ENCODE measurements at places on chromosomes 11 and 22. TPM values are rescaled to one million over a fixed set of nuclear protein-coding genes. Genes with fewer than 3 reads are reported as not detected.
A peak's percentile ranks its signal among the peaks of the same experiment; 100 is the strongest.

Gene PTPN5
- total RNA-seq: not detected

Gene SYT8
- total RNA-seq: not detected

Gene MPPED2
- not detected for total RNA-seq

Gene TTC12
- total RNA-seq: 14.5 TPM

Gene CRYBB1
- not detected for total RNA-seq

Gene CYB561A3
- 68.1 TPM for total RNA-seq

Gene SLC7A4
- total RNA-seq: not detected

DNA sequence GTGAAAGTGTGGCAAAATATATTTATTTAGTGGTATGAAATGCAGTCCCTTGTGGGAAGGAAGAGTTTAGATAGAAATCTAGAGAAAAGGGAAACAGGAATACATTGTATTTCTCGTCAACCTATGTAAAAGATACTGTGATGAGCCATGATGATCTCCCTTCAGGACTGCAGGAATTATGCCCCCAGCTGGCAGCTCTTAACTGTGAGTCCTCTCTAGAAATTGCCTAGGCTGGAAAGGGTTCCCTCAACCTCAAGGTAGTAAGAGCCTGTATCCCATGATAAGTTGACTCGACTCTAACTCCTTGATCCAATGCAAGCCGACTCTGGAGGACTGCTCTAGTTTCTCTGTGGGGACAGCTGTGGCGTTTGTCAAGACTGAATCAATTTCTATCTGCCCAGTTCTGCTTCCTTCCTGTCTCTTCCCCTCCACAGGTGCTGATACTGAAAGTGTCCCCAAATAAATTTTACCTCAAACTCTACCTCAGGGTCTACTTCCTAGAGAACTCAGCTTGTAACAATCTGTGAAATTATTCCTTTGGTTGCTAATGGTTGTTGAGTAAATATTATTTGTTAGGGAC, 897.3 kb downstream of the METTL15 start:
- DNase-seq: no peak

DNA sequence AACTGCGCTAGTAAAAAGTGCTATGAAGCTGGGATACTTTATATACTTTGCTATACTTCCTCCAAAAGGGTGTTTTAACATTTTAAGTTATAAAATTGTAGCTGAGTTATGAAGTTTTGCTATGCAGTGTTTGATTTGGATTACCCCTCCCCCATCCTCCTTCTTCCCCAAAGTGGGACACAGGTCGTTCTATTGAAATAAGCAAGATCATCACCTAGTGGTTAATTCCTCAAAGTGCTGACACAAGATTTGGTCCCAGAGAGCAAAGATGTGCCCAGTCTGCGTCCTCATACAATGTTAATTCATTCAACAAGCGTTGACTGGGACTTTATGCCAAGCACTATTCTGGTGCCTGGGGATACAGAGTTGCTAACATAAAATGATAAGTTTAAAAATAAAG, 78.5 kb downstream of the SPON1 start:
- DNase-seq: no peak

- no peak for DNase-seq
Observed at GRCh38 chr11:109819410-109819809, 273.8 kb upstream of the ZC3H12C start.

DNA sequence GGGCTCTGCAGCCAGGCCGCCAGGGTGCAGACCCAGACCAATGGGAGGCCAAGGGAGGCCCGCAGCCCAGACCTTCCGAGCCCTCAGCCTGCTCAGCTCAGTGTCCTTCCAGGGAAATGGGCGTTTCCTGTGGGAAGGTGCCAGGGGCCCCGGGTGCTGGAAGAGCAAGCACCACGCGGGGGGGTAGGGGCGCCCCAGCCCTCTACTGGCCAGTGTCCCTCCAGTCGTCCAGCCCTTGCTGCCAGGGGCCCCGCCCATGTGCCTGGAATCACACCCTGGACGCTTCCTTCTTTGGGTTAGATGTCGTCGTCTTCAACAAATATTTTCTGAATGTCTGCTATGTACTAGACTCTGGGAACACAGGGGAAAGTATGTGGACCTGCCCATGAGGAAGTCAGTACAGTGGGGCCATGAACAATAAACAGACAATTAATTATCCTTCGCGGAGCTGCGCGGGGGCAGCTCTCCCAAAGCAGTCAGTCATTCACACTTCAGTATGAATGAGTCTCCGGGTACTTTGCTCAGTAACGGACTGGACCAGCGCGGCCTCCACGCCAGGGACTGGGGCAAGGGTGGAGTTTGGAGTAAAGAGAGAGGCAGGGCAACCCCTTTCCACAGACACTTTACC, 60.2 kb downstream of the CDKN1C start:
- DNase-seq: no peak

DNA sequence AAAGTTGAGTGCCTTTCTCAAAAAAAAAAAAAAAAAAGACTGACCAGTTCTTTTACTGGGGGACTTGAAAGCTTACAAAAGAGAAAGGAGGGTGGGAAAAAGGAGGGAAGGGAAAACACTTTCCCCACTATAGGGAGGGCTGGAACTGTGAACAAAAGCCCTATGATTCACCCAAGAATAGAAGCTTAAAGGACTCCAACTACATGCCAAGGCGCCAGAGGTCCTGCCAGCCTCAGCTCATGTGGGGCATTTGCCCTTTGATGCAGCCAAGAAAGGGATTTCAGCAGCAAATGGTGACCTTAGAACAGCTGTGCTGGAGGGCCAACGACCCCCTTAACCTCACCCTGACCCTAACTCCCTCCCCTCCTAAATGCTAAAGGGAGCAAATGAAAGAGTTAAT, 160.0 kb downstream of the NTM start:
- DNase-seq: no peak

DNA sequence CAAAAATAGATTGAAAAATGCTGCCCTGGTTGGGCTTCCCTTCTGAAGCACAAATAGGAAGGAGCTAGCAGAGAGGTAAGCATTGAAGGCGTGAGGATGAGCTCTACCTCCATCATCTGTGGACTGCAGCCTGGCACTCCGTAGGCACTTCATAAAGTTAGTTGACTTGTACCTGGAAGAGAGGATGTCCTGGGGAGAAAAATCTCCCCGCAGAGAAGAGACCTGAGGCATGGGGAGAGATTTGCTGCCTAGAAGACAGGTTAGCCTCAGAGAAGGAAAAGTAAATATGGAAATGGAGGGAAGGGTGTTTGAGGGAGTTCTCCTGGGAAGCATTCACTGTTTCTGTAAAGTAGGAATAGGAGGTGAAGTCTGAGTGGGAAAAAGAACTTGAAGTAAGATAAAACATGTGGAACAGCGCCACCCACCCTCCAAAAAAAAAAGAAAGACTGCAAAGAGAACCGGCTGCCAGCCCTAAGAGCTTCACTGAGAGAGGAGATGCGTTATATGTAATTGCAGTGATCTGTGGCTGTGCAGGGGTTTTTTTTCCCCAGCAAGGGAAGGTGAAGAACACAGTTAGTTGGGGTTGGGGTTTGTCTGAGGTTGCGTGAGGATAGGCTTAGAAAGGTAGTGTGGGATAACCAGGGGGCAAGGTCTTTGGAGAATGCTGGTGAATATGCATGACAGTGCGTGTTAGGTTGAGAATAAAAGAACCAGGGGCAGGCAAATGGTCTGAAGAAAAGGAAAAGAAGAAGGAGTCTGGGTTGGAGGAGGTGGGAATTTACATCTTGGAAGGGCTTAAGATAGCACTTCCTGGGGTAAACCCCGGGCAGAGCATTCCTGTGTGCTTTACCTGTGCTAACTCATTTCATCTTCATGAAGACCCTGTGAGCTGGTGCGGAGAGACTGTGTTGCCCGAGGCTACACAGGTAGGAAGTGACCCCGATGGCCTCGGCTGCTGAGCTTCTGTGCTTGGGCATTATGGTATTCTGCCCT, 16.0 kb downstream of the TNRC6B start:
- peak; percentile 45 for DNase-seq

DNA sequence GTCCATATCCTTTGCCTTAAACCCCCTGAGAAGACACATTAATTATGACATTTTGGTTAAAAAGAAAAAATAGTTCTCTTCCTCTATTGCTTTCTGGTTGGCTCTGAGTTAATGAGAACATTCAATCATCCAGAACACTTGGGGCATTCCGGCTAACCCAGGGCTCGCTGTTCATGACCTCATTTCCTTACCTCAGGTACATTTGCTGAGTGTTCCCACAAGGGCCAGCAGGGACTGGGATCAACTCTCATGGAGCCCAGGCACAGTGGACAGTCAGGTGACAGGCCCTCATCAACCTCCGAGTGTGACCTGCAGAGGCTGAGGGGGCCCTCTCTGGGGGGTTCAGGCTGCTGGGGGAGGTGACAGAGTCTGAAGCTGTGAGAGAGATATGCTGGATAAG, 98.9 kb downstream of the MYO18B start:
- no peak for DNase-seq

DNA sequence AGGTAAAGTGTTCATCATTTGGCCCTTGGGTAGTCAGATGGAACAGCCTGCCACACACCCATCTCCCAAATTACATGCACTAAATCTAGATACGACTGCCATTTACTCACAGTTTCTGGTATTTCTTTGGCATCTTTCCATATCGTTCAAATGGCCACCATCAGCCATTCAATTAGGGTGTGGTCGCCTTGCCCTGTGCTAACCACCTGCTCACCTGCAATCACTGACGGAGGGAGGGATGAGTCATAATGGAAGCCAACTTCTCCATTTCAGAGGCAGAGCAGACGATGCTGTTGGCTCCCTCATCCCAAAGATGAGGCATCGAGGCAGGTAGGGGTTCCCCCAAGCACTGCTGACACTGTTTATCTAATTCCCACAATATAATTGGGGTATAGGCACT, 14.6 kb downstream of the MS4A6A start:
- DNase-seq: no peak

DNA sequence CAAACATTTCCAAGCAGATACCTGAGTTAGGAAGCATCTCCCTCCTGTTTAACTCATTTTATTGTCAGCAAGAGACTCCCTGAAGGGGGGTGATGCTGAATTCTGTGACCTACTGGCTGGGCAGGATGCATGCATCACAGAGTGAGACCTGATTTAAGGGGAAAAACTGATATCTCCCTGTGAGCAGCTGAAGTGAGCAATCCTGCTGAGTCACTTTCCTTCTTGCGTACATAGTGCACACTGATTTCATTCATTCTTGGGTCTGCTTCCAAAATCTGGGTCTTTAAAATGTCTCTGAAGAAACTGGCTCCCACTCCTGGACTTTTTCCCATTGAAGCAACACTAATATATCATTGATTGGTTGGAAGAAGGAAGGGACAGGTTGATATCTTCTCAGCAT, 23.3 kb downstream of the P4HA3 start:
- peak; percentile 94 for DNase-seq

DNA sequence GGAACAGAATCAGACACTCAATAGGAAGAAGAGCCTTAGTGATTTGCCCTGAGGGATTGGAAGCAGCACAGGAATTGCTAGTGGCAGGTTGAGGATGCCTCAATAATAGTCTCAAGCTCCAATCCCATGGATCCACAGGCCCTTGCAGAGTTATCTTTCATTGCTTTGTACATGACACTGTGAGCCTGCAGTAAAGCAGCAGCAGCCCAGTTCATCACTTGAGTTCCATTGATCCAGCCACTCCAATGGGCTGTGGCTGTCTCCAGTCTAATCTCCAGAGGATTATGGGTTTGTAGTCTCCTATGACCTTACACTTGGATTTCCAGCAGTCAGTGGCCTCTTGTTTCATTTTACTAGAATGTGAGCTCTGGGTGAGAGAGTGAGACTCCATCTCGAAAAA, 45.4 kb downstream of the AAMDC start:
- no peak for DNase-seq

DNA sequence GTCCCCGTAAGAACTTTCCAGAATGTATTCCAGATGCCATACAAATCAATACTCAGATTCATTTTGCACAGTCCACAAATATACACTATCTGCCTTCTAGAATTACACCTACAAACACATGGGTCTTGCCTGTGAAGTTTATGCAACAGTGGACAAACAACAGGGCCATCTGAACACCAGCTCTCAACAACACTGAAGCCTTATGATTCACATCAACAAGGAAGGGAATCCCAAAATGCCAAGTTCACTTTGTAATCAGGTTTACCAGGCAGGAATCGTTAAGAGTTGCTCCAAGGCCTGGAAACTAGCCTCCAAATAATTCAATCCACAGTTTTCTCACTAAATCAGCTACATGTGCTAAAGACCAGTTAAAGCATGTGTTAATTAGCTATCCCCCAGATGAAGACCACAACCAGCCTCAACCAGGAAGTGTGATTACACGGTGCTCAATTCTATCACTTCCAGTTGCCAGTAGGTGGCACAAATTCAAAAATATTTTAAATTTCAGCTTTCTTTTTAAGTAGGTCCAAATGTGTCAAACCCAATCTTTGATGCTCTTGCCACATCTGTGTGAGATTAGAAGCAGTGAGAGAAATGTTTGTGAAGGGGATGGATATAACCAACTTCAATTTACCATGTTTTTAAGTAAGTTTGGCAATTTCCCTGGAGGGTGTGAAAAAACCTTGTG, 139.1 kb upstream of the BDNF start:
- DNase-seq: peak; percentile 23

DNA sequence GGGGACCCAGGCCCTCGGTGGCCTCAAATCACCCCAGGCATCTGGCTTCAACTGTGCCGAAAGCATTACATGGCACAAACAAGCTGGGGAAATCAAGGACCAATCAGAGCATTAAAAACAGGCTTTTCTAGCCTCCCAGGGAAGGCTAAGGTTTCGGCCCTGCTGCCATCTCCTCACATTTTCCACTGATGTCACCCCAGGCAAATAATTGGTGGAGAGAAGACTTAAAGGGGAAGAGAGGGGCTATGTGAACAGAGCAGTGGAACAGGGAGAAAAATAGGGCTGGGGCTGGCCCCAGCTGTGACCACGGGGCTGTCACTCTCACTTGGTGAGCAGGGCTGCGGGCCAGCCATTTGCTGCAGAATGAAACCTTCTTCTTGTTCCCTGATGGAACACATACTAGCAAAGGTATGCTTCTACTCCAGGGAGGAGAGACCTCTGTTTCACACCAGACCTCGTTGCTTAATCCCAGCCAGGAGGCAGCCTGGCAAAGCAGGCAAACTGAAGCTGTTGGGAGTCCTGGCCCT, 581.3 kb downstream of the SOX6 start:
- no peak for DNase-seq

- no peak for DNase-seq
Observed at GRCh38 chr11:119617340-119617713, 111.7 kb downstream of the NECTIN1 start.

DNA sequence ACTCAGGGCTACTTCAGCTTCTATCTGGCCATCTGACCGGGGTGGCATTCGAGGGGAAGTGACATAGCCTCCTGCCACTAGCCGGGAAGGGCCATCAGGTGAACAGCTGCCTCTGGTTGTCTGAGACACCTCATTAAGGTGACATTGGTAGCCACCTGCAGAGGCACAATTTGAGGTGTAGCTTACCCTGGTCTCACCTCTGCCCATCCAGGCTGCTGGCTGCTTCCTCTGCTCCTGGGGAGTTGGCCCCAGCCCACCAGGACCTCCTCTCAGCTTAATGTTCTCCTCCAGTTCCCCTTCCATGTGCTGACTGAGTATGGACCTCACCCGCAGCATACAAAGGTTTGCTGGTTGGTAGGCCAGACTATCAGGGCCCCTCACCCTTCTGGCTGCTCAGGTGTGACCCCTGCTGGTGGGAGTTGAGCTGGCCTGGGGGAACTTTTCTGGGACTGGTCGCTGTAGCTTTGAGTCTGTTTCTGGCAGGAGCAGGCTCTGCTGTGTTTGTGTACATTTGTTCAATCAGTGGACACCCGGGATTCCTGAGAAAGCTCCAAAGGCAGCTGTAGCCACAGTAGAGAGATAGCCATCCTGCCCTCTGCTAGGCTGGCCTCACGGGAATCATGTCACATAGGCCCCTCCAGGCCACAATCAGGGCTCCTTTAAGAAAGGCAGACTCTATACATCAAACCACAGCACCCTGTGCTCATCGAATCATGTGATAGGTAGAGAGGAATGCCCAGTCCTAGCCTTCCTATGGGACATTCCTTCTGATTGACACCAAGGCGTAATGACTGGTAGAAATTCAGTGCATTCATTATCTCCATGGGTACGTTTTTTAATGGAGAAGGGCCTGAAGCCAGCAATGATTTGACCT, 295.1 kb upstream of the PLET1 start:
- DNase-seq: peak; percentile 50

Measured in HT1080 (cell line).